IMR-90 (cell line): ENCODE measurements at places on chromosomes 7 and 10. TPM values are rescaled to one million over a fixed set of nuclear protein-coding genes. Genes with fewer than 3 reads are reported as not detected.
A peak's percentile ranks its signal among the peaks of the same experiment; 100 is the strongest.

The FGFR2 gene
- not detected in 2 replicates for polyA plus RNA-seq

DNA sequence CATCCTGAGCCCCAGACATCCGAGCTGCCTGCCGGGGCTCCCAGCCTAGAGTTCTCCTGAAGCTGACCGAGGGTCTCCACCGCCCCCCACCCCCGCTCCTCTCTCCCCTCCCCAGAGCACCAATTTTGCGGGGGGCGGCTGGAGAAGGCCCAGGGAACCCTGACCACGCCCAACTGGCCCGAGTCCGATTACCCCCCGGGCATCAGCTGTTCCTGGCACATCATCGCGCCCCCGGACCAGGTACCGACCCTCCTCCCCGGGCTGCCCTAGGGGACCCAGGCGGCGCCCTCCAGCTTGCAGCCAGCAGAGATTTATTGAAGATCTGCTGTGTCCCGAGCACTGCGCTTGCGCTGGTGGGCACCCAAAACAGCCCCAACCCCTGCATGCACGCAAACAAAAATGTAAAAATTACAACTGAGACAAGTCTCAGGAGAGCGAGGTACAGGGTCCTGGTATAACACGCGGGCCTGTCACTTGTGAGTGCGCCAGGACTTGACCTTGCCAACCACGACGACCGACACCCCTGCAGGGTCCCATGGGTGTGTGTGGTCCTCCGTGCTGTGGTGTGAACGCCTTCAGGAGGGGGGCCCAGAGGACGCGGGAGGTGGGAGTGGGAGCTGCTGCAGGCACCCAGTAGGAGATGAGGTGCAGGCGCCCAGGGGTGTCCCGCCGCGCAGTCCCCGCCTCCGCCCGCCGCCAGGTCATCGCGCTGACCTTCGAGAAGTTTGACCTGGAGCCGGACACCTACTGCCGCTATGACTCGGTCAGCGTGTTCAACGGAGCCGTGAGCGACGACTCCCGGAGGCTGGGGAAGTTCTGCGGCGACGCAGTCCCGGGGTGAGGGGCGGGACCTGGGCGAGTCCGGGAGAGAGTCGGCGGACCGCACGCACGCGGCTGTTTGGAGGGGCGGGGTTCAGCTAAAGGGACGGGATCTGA, 3.1 kb downstream of the PCOLCE start:
- no peak for DNase-seq

DNA sequence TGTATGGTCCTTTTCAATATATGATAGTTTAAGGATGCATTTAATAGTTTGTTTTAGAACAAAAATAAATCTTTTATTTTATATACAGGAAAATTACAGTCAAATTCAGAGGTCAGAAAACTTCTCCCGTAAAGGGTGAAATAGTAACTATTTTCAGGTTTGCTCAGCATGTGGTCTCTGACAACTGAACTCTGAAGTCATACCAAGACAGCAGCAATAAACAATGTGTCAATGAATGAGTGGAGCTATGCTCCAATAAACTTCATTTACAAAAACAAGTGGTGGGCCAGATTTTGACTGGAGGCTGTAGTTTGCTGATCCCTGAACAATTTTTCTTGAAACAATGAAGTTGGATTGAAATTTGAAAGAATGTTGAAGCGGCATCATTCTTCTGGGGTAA, 123.6 kb downstream of the ZNF248 start:
- DNase-seq, result no peak

GRCh38 chr7:106193661-106194060, 81.5 kb upstream of the SYPL1 start:
- DNase-seq, result no peak

The WDR11 gene
- 26.6 and 31.6 TPM in 2 replicates for polyA plus RNA-seq

The GPR15LG gene
- polyA plus RNA-seq, result not detected in 2 replicates

- no peak for DNase-seq
Observed at GRCh38 chr7:105289704-105290103, 99.0 kb downstream of the SRPK2 start.

- DNase-seq, result no peak
Observed at GRCh38 chr10:130463104-130463875, 327.1 kb downstream of the GLRX3 start.

DNA sequence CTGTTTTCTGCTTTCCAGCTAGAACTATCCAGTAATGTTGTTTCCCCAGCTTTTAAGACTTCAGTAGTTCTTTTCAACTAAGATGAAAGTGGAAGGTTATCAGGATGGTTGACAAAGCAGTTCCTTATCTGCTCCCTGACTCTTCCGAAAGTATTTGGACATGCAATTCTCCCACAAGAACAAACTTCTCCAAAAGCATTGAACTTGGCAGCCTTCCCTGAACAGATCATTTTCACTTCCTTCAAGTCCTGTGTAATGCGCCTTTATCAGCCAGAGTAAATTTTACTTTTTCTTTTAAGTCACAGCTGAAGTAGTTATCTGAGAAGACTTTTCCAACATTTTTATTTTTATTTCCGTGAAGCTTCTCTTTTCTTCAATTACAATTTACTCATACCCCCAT, 39.7 kb downstream of the CDC14C start:
- DNase-seq, result no peak

- DNase-seq, result no peak
Observed at GRCh38 chr10:82160307-82160706, 285.3 kb downstream of the NRG3 start.

The FAM25A gene
- not detected in 2 replicates for polyA plus RNA-seq

GRCh38 chr10:129078746-129079145, 388.3 kb upstream of the MGMT start:
- no peak for DNase-seq

The ATP6V0A4 gene
- 0.05 TPM in 1 of 2 replicates, not detected in the other for polyA plus RNA-seq

- DNase-seq, result peak; percentile 60
Observed at GRCh38 chr10:79155301-79156081, 86.7 kb downstream of the ZMIZ1 start.

- no peak for DNase-seq
Observed at GRCh38 chr7:156560075-156560474, 80.5 kb upstream of the RNF32 start.

DNA sequence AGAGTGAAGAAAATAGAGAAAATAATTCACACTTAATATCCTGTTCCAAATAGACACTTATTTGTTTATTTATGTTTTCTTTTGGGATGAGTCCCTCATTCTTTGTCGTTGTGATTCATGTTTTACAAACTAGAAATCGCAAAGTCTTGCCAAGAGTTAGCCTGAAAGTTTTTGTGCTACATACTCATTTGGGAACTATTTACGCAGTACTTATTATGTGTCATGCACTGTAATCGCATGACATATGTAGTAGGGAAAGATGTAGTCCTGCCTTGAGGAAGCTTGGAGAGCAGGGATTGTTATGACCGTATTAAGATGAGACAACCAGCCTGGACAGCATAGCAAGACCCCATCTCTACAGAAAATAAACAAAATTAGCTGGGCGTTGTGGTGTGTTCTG, 189.3 kb downstream of the ABCA13 start:
- DNase-seq, result peak; percentile 19

DNA sequence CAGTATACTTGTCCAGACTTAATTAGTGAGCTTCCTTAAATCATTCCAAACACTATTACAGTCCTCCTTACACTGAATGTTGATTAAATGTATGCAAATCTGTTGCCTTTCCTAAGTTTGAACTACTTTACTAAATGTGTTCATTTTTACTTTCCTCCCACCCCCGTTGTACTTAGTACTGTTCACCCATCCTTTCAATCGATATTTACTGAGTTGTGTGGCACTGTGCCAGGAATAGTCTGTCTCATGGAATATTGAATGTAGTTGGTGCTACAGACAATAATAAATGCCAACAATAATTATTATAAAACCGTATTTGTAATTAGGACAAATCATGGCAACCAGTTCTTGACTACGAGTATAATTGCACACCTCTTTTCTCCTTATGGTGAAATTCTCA, 335.7 kb downstream of the GPR37 start:
- DNase-seq, result no peak

- DNase-seq, result peak; percentile 89
Observed at GRCh38 chr7:22582863-22583622, 83.1 kb upstream of the STEAP1B start.

The WDR86 gene
- not detected in 2 replicates for polyA plus RNA-seq

- no peak for DNase-seq
Observed at GRCh38 chr7:99012722-99013121, 131.2 kb downstream of the SMURF1 start.

DNA sequence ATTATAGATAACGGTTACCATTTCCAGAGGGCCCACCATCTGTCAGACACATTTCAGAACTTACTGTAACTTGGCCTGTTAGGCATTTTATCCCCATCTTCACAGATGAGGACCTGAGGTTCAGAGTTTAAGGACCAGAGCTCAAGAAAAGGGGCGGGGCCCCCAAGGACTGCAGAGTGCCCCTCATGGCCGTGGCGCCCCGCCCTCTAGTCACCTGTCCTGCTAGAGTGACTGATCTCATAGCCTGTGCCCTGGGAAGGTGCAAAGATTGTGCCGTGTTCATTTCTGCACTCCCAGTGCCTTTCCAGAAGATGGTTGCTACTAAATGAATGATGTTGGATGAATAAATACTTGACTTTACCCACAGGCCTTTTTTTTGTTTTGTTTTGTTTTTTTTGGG, 107.0 kb downstream of the XRCC2 start:
- DNase-seq, result no peak

The CFTR gene
- polyA plus RNA-seq, result 0.21 TPM in 1 of 2 replicates, not detected in the other

- DNase-seq, result no peak
Observed at GRCh38 chr7:51792796-51793195, 476.2 kb upstream of the COBL start.

DNA sequence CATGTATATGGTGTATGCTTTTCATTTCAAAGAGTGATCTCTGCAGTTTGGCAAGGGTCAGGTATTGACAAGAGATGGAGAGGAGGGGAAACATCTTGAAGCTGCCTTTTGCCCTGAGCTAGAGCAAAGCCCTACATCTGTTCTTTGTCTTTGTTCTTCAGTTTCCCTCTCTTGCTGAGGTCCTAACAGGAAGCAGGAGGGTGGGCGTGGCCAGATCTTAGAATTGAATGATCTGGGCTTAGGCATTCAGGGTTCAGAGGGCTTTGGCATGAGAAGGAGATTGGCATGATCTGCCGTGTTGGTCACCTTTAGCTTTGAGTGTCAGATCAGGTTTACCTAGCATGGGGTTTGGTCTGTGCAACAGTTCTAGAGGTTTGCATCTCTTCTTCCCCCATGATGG, 41.3 kb downstream of the LRMDA start:
- no peak for DNase-seq

DNA sequence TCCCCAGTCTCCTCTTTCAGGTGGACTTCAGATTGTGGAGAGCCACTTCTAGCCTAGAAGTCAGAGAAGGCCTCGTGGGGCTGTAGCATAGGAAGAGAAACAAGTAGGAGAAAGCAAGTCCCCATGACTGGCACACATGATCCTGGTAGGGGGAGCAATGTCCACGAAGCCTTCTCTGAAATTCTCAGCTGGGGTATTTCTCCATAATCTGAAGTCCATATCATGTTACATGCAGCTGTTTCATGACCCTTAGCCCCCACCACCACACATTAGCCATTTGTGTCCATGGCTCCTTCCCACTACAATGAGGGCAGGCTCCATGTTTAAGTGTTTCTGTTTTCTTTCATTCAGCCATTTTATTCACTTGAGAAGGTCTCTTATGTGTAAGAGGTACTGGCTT, 43.2 kb downstream of the LAMB4 start:
- peak; percentile 30 for DNase-seq

- no peak for DNase-seq
Observed at GRCh38 chr7:58086871-58087535, 637.0 kb downstream of the ZNF716 start.

The IDI2 gene
- not detected in 2 replicates for polyA plus RNA-seq

- DNase-seq, result peak; percentile 1
Observed at GRCh38 chr7:11830582-11831155, 1.3 kb downstream of the THSD7A start.

DNA sequence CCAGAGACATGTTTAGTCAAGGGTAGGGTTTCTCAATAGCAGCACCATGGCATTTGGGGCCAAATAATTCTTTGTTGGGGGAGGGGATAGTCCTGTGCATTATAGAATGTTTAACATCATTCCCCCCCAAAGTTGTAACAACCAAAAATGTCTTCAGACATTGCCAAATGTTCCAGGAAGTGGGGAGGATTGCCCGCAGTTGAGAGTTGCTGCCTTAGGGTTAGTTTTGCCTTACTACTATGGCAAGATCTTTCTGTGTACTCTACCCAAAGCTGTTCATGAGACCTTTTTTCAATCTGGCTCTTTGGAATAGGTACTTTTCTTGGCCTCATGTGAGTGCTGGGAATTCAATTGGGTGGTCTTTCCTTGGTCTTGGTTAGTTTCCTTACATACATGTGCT, 34.1 kb downstream of the SAMD8 start:
- no peak for DNase-seq

GRCh38 chr7:30931161-30931928, 19.7 kb downstream of the AQP1 start:
- DNase-seq, result no peak

GRCh38 chr7:112989531-112989930, 97.1 kb downstream of the GPR85 start:
- peak; percentile 43 for DNase-seq

GRCh38 chr10:117218654-117219053, 21.4 kb downstream of the KCNK18 start:
- no peak for DNase-seq

The ATRNL1 gene
- 0.13 and 0.19 TPM in 2 replicates for polyA plus RNA-seq

The CALML5 gene
- polyA plus RNA-seq, result not detected in 2 replicates

GRCh38 chr7:99267481-99267840, 5.2 kb upstream of the MYH16 start:
- DNase-seq, result peak; percentile 94

DNA sequence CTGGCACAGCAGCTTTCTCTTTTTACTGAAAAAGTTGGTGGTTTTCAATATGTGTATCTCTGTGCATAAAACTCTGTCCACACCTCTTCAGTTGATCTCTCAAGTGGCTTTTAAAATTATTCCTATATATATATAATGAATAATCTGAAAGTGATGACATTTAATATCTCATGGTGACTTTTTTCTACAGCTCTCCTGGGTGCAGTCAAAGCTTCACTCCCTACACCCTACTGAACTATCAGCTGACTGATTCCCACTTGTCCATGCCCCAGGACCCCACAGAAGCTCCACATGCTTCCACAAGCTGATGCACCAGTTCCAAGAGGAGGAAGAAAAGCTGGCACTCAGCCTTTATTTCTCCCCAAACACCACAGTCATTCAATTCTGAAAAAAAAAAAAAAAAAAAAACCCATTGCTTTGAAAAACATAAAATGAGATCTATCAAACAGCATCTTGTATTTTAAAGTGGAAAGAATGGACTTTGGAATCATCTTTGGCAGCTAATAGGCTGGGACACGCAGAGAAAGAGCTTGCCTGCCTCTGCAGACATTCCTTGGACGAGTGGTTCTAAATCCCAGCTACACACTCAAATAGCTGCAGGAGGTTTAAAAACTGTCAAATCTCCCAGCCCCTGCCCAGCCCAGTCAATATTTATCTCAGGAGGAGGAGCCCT, 75.3 kb upstream of the GDF10 start:
- no peak for DNase-seq

DNA sequence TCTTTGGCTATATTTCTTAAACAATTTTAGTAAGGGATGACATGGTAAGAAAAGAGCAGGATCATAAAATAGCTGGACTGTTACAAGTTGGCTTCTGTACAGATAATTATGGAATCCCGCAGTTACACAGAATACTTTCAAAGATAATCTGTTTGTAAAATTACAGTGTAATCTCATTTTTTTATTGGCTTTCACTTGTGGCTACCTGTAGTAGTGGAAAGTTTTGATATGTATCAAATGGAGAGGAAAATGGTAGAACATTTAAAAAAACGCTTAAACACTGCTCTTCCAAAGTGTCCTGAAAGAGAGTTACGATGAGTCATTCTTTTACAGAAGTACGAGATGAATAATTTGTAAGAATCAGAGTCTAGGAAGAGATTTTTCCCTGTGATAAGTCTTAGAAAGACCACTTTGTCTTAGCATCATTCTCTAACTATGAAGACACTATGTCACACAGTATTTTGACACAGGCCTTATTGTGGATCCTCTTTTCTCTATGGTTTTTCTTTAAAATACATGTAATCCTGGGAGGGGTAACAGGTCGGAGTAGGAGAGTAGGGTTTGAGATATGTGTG, 215.0 kb upstream of the DKK1 start:
- DNase-seq, result no peak

The PLXDC2 gene
- polyA plus RNA-seq, result 3.2 and 3.6 TPM in 2 replicates
